ENCODE measurements at places on chromosomes 5 and 9.

DNA sequence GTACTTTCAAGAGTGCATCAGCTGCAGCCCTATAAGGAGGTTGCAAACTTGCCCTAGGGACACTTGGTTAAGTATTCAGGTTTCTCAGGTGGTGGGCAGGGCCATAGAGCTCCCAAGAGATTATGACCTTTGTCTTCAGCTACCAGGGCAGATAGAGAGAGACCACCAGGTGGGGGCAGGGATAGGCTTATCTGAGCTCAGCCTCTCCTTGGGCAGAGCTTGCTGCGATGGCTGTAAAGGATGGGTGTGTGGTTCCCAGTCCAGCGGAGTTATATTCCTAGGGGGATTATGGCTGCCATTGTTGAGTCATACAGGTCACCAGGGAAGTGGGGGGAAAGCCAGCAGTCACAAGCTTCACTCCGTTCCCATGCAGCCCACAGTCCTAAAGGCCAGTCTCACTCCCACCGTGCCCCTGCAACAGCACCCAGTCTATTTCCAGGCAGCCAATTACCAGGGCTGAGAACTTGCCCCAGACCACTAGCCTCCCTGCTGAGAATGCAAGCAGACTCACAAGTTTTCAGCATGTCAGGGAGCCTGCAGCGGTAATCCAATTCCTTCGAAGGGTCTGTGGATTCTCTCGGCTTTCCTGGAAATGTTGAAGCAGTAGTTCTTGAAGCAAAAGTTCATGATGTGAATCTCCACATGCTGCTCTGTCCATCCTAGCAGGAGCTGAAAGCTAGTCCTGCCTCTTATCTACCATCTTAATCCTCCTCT is 151.5 kb downstream of the SLC12A2 start:
- no peak for DNase-seq

DNA sequence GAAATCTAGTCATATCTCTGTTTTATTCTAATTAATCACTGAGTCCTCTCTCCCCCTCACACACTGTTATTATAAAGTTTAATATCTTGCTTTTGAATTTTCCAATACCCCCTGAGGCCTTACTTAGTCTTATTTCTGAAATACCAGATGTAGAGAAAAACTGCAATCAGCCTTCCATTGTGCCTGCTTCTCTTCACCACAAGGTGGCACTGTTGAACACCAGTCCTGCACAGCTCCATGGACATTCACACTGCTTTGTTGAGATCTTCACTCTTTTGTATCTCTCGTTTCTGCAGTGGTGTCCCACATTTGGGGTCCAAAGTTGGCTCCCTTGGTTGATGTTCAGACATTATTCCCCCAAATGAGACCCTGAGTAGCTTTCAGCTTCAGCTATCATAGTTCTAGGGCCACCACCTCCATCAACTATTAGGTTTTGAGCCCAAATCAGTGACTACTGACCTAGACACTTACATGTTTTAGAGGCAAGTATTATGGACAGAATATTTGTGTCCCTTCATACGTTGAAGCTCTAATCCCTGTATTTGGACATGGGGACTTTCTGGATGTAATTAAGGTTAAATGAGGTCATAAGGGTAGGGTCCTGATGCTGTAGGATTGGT is 24.3 kb downstream of the BOD1 start:
- no peak for DNase-seq

- DNase-seq, result no peak
These were observed 19.3 kb downstream of the PCSK5 start for GRCh38 chr9:75909776-75910175.

- no peak for DNase-seq
These were observed 6.8 kb downstream of the HSD17B4 start for GRCh38 chr5:119458911-119459632.

- DNase-seq, result no peak
These were observed 167.8 kb downstream of the MAN2A1 start for GRCh38 chr5:109857405-109858031.

- DNase-seq, result peak; percentile 39
These were observed 2.0 kb downstream of the LARP1 start for GRCh38 chr5:154756868-154757813.

DNA sequence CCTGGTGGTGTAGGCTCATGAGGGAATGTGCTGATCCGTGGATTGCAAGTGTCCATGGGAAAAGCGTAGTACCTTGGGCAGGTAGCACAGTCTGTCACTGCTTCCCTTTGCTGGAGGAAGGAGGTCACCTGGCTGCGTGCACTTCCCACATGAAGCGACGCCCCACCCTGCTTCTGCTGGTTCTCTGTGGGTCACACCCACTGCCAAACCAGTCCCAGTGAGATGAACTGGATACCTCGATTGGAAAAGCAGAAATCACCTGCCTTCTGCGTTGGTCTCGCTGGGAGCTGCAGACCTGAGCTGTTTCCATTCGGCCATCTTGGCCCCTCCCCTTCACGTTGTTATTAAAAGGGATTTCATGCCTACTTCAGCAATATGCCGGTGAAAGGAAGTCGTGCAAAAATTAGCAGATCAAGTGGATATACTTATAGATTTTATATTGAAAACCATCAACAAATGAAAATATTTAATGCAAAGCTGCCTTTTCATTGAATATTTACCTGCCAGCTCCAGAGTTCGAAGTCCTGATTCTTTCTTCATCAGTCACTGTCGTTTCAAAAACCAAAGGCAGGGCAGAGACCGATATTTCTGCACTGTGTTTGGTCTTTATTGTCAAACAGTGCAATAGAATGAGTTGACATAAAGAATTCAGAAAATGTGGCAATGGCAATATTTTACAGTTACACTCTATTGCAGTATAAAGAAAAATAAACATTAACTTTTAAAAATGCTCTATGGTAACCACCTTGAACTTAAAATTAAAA is 123.2 kb downstream of the JAKMIP2 start:
- no peak for DNase-seq

DNA sequence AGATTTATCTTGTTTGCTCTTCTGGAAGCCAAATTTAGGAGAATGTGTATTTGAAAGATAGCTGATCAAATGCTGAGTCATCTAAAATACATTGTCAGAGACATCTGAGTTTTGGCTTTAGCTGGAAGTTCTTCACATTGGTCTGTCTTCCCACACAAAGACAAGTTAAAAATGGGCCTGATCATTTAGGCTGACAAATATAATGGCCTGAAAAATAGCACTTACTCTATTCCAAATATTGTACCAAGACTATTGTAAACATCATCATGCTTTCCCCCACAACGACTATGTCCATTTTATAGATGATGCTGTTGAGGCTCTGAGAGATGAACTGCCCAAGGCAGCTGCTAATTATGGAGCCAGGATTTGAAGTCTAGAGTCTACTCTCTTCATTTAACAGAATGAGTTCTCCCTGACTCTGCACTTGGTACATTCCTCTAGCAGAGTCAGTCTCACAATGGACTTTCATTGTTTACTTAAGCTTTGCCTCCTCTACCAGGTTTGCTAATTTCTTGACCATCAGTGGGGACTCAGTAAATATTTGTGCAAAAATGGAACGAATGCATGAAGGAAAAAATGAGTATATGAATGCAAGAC is 619.4 kb upstream of the KLF4 start:
- DNase-seq, result no peak

- DNase-seq, result no peak
These were observed 190.7 kb downstream of the DOCK8 start for GRCh38 chr9:405341-405740.

DNA sequence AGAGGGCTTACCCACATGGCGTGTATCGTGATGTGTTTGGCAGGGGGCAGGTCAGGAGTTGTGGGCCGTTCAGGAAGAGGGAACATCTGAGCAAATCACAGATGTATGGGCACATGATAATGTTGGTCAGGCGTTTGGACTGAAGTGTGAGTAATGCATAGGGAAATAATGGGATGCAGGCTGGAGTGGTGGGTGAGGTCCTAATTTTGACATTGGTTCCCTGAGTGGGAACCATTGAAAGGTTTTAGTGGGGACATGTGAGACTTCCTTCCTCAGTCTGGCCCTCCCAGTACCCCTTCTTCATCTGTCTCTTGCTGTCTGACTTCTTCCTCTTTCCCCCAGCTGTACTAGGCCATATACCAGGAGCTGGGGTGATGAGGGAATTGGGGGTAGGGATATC is 7.6 kb downstream of the OTULIN start:
- DNase-seq, result no peak

DNA sequence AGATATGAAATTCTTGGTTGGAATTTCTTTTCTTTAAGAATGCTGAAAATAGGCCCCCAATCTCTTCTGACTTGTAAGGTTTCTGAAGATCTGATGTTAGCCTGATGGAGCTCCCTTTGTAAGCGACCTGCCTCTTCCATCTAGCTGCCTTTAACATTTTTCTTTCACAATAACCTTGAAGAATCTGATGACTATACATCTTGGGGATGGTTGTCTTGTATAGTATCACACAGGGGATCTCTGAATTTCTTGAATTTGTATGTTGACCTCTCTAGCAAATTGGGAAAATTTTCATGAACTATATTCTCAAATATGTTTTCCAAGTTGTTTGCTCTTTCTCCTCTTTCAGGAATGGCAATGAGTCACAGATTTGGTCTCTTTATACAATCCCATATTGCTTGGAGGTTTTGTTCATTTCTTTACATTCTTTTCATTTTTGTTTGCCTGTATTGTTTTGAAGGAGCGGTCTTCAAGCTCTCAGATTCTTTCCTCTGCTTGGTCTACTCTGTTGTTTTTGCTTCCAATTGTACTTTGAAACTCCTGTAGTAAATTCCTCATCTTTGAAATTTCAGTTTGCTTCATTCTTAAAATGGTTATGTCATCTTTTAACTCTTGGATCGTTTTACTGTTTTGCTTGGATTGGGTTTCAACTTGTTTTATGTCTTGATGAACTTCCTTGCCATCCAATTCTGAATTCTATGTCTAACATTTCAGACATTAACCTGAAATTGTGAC is 245.2 kb upstream of the TARS1 start:
- DNase-seq, result no peak

GRCh38 chr5:2685651-2686272 is 65.7 kb downstream of the IRX2 start:
- no peak for DNase-seq

GRCh38 chr5:81334304-81335061 is 33.1 kb downstream of the ZCCHC9 start:
- no peak for DNase-seq

DNA sequence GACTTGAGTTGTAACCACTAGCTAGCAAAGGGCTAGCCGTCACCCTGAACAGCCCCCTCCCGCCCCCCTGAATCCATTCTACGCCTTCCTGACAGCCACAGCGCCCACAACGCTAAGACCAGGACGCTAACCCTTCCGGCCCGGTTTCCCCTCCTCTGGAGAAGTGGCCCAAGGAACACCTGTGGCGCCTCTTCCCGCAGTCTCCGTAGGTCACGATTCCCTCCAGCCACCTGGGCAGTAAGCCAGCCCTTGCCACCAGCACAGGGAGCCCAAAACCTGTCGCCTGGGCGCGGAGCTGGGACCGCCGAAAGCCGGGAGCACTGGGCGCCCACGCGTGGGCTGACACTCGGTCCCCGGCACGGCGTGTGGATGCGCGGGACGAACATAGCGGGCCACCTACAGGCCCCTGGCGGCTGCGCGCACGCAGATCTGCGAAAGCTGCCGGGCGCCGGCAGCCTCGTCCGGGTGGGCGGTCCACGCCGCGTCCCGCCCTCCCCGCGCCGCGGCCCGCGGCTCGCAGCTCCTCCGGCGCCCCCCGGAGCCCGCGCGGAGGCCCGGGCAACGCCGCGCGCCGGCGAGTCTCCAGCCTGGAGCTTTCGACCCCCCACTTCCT is 596 bp downstream of the IRF1 start:
- no peak for DNase-seq

DNA sequence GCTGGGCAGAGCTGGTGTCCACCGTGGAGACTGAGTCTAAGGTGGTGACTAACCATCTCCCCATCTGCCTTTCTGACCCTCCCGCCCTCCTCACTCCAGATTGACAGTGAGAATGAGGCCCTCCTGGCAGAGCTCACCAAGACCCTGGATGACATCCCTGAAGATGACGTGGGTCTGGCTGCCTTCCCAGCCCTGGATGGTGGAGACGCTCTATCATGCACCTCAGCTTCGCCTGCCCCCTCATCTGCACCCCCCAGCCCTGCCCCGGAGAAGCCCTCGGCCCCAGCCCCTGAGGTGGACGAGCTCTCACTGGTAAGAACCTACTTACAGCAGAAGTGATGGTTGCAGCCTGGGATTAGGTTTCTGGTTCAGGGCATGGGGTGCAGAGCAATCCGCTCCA is 96.5 kb downstream of the PPARGC1B start:
- DNase-seq, result no peak

- DNase-seq, result no peak
These were observed 43.3 kb downstream of the ACTL7B start for GRCh38 chr9:108812396-108813025.

- no peak for DNase-seq
These were observed 14.4 kb downstream of the RALGDS start for GRCh38 chr9:133106511-133107244.

DNA sequence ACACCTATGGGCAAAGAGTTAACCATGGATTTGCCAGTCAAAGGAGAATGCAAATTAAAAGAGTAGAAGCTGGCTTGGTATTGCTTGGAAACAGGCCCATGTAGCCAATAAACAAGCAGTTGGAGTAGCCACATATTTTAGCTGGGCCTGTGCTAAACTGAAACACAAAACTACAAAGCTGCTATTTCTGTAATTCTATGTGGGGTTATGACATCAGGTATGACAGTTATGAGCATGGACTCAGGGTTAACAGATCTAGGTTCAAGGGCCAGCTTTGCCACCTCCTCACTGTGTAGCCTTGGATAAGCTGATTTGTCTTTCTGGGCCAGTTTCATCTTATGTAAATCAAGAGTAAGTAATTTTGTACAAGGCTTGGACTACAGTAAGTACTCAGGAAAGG is 142.7 kb downstream of the PIP5K1B start:
- no peak for DNase-seq

GRCh38 chr9:136416427-136416826 is 6.0 kb downstream of the PMPCA start:
- DNase-seq, result no peak
